ENCODE measurements at places on chromosomes 6 and 20. TPM values are rescaled to one million over a fixed set of nuclear protein-coding genes. Genes with fewer than 3 reads are reported as not detected.

DNA sequence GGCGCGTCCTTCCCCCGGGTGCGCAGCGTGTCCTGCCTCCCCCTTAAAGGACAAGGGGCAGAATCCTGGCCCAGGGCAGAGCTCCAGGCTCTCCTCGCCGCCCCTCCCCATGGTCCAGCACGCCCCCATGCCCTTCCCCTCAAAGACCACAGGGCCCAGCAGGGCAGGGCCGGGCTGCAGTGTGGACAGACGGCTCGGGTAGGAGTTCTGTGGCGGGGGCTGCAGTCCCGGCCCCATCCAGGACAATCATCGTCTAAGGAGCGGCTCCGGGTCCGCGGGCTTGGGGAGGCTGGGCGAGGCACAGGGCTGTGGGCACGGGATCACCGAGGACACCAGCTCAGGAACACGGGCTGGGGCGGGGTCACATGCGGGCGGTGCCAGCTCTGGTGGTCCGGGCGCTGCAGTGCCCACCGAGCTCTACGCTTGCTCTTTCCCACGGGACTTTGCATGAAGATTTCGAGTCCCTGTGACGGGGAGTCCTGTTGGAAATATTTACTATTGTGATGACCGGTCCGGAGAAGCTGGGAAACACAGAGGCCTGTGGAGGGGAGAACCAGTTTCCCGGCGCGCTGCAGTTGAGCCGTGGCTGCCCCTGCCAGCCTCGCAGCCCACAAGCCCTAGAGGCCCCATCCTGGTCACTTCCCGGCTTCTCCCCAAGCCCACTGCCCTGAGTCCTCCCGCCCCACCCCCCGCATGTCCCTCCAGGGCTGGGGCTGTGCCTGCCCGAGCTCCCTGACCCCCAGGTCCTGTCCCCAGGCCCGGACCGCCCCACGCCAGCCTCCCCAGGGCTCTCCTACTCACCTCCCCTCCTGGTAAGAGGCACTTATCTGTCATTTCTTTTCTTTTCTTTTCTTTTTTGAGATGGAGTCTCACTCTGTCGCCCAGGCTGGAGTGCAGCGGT lies 20.6 kb downstream of the SLC17A9 start:
- no peak for DNase-seq

DNA sequence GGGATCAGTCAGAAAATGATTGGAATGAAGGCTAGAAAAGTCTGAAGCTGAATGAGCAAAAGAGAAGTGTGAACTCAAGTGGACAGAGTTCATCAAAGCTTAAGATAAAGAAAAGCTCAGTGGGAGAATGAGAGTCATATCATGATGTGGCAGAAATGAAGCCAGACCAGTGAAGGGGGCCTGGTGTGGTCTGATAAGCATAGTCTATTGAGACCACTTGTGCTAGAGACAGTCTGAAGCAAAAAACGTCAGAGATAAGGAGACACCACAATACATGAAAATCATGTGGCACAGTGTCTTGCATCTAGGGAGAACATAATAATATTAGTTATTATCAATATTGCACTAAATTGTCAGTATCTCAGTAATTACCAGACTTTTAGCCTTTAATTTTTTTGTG lies 601.5 kb downstream of the UTRN start:
- no peak for DNase-seq

DNA sequence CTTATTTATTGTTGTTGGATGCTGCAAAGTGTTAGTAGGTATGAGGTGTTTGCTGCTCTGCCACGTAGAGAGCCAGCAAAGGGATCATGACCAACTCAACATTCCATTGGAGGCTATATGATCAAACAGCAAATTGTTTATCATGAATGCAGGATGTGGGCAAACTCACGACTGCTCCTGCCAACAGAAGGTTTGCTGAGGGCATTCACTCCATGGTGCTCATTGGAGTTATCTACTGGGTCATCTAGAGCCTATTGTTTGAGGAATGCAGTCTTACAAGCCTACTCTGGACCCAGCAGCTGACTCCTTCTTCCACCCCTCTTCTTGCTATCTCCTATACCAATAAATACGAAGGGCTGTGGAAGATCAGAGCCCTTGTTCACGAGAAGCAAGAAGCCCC lies 12.1 kb downstream of the MICB start:
- no peak for DNase-seq

GRCh38 chr20:40335901-40336351 lies 353.1 kb downstream of the MAFB start:
- DNase-seq, result no peak

DNA sequence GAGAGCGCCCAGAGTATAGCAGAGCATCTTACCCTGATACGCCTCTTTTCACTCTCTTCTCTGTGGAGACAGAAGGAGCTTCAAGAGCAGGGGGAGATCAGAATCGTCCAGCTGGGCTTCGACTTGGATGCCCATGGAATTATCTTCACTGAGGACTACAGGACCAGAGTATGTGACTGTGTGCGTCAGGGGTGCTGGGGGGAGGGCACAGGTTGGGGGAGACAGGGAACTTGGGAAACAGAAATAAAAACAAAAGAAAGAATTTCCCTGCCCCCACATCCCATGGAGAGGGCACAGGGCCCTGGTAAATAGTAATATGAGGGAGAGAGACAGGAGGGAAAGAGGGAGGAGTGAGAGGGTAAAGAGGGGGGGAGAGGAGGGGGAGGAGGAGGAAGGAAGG lies 3.0 kb upstream of the C4A start:
- DNase-seq, result no peak

PLCB1 gene
- polyA plus RNA-seq, result 3.1 TPM

WFDC2 gene
- polyA plus RNA-seq, result 37.6 TPM

CCR6 gene
- polyA plus RNA-seq, result 5.3 TPM

OLIG3 gene
- not detected for polyA plus RNA-seq
